ENCODE measurements at places on chromosomes 11 and 22. TPM values are rescaled to one million over a fixed set of nuclear protein-coding genes. Genes with fewer than 3 reads are reported as not detected.

Gene TRIM6
- total RNA-seq, result 0.25 TPM

DNA sequence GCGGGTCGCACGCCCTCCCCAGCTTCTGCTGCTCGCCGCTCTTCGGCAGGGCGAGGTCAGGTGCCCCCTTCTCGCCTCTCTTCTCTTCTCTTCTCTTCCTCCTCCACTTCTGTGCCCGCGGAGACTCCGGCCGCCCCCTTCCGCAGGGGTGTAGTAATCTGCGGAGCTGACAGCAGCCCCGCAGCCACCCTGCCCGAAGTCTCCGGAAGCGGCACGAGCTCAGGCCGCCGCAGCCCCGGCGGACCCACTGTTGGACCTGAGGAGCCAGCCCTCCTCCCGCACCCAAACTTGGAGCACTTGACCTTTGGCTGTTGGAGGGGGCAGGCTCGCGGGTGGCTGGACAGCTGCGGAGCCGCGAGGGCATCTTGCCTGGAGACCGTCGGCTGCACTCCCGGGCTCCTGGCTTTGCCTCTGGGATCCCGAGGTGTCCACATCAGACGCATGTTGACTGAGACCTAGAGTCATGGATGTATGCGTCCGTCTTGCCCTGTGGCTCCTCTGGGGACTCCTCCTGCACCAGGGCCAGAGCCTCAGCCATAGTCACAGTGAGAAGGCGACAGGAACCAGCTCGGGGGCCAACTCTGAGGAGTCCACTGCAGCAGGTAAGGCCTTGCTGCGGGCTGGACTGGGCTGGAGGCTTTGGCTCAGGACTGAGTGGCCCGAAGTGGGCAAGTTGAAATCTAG is 486 bp downstream of the STIM1 start:
- peak; percentile 84 for DNase-seq

DNA sequence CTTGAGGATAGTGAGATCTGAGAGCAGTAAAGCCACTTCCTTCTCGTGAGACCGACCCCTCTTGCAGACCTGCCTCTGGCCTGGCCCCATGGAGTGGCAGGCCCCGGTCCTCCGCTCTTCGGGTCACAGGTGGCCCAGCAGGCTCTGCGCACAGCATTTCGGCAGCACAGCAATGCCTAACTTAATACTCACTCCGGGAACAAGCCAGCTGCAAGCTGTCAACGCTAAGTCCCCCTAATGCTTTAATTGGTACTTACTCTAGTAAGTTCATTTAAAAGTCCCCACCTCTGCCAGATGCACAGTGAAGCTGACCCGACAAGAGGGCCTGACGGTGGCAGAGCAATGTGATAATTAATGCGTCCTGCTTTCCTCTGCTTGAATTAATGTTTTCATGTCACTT is 349.3 kb upstream of the B3GAT1 start:
- no peak for DNase-seq

DNA sequence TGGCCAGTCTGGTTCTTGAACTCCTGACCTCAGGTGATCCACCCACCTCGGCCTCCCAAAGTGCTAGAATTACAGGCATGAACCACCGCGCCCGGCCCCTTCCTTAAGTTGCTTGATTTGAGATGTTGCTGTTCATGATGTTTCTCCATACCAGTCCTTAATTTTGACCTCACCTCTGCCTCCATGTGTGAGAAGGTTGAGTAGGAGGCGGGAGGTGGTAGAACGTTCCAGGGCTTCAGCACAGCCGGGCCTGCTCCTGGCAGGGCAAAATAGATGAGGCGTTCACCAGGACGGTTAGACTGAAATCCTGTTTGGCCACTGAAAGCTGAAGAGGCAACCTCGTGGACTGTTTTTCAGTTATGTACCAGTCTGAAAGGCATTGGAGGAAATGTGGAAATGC is 48.3 kb upstream of the SYT13 start:
- DNase-seq, result no peak

Gene CDC42BPG
- 1.2 TPM for total RNA-seq

Gene ACR
- 0.83 TPM for total RNA-seq

DNA sequence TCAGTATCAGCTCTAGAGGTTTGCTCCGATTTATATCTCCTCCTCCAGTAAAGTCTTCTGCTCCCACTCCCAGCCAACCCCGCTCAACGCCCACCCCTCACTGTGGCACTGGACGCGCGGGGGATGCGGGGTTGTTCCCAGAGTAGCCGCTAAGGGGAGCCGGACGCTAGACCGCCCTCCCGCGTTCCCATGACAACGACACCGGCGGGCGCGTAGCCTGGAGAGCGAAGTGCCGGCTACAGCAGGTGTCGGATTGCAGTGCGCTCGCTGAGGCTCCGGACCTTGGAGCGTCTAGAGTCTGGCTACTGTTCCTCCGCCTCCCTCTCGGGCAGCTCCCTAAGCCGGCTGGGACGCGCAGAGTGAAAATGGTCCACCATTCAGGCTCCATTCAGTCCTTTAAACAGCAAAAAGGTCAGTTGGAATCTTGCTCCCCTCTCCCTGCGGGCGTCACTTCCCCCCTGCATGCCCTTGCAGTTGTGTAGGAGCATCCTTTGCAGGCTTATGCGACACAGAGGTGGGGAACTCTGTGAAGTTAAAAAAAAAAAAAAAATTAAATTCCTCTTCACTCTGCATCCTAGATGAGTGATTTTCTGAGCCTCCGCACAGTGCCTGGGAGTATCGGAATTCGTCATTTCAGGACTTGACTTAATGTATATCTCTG is at the start of gene ANO3:
TSS of gene ANO3 (plus strand) at position 220 of the 661 bp plus-strand sequence. CDS start at position 366, 146 bp downstream.
- peak; percentile 55 for DNase-seq

Gene SLC29A2
- total RNA-seq, result 0.48 TPM

DNA sequence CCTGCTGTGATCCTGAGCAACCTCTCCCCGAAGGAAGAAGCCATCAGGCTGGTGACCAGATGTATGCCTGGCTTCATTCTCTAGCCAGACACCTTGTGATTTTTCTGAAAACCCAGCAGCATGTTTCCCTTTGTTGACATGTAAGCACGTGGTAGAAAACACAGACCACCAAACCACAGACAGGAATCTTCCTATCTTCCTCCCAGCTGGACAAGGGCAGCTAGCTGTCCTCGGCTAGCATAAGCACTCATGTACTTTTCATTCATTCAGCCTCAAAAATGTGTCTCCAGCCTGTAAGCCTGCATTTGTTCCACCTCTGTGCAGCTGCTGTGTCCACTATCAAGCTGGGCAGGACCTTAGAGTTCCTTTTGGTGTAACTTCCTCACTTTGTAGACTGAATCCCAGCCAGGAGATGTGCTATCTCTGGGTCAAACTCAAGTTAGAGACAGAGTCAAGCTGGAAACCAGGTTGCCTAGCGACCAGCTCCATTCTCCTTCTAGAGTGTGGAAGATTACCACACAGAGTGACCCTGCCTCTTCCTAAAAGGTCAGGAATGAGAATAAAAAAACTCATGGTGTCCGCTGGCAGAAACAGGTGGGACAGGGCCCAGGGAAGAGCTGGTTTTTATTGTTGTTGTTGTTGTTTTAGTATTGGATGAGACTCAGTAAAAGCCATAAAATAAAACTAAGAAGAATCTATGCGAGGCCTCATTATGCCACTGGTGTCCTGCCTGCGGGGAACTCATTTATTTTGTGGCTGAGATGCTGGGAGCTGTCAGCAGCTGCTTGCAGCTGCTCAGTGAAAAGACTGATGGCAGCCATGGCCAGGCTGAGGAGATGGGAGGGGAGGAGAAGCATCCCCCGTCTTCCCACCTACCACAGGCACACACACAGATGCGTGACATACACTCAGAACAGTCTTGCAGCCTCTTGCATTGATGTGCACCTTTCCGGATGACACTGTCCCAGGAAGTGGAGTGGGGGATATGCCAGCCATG is 7.4 kb upstream of the CLMP start:
- DNase-seq, result no peak

GRCh38 chr22:38879961-38880360 is 7.9 kb upstream of the CBX6 start:
- no peak for DNase-seq

- DNase-seq, result peak; percentile 41
Measured at GRCh38 chr22:27980424-27981148, 61.5 kb upstream of the PITPNB start.

GRCh38 chr22:20199906-20200305 is 49.1 kb upstream of the CCDC188 start:
- no peak for DNase-seq

DNA sequence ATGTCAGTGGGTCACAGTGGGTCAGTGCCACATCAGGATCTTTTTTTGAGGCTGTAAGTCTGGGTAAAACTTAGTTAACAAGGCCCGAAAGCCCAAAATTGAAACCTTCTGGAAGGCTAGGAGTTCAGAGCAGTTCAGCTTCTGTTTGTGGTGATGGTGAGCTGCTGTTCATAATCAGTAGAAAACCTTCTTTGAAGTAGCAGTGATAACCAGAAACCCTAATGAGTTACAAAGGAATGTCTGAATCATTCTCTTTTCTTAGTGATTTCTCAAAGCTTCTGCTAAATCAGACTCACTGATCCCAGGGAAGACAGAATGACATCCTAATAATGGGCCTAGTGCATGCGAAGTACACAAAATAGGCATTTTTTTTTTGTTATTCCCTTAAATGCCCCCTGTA is 124.7 kb downstream of the PARVA start:
- no peak for DNase-seq

GRCh38 chr11:118908901-118909618 is 16.7 kb downstream of the BCL9L start:
- DNase-seq, result no peak

DNA sequence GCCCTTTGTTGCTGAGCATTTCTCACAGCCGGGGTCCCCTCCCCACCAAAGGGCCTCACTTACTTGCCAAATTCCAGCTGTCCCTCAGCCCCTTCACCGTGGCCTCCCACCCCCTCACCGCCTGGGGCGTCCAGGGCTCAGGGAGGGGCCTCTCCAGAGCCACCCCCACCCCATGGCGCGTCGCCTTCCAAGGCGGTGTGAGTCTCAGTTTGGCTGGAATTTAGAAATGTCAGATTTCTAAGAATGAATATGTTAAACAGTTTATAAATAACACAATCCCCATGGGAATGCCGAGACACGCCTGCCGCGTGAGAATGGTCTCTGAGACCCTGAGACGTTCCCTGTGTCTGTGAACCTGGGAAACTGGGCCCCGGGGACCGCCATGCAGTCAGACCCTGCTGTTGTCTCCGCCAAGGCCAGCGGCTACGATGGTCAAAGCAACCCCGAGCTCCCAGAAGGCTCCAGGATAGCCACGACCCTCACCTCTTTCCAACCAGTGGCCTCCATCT is 28.9 kb downstream of the CELSR1 start:
- DNase-seq, result no peak

- DNase-seq, result peak; percentile 41
Measured at GRCh38 chr11:74672956-74673692, 58.1 kb downstream of the CHRDL2 start.

GRCh38 chr11:6387811-6388599 is 2.3 kb upstream of the SMPD1 start:
- DNase-seq, result peak; percentile 77

- peak; percentile 61 for DNase-seq
Measured at GRCh38 chr11:61293867-61294716, 1.0 kb downstream of the VWCE start.

GRCh38 chr22:49704345-49705215 is 123.1 kb downstream of the BRD1 start:
- DNase-seq, result no peak

Gene DCUN1D5
- total RNA-seq, result 7.3 TPM

GRCh38 chr11:79697905-79698304 is 257.1 kb upstream of the TENM4 start:
- DNase-seq, result no peak

GRCh38 chr11:11798586-11799438 is 43.0 kb upstream of the USP47 start:
- peak; percentile 85 for DNase-seq

- no peak for DNase-seq
Measured at GRCh38 chr11:8932564-8933180, at the start of gene C11orf16. Gene C11orf16 (minus strand): TSS chr11:8932947. CDS start chr11:8932308, 639 bp downstream.

DNA sequence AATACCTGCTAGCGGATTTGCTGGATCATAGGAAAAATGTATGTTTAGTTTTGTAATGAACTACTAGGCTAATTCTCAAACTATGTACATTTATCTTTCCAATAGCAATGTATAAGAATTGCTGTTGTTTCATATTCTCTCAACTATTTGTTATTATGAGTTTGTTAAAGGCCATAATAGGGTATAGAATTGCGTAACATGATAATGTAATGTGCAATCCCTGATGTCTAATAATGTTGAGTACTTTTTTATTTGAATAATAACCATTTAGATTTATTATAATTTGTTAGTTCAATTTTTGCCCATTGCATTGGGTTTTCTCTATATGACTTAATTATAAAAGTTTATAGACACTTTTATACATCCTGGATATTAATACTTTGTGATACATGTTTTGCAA is 801.6 kb downstream of the LUZP2 start:
- no peak for DNase-seq

GRCh38 chr11:76397383-76397782 is 16.3 kb downstream of the GVQW3 start:
- DNase-seq, result no peak

DNA sequence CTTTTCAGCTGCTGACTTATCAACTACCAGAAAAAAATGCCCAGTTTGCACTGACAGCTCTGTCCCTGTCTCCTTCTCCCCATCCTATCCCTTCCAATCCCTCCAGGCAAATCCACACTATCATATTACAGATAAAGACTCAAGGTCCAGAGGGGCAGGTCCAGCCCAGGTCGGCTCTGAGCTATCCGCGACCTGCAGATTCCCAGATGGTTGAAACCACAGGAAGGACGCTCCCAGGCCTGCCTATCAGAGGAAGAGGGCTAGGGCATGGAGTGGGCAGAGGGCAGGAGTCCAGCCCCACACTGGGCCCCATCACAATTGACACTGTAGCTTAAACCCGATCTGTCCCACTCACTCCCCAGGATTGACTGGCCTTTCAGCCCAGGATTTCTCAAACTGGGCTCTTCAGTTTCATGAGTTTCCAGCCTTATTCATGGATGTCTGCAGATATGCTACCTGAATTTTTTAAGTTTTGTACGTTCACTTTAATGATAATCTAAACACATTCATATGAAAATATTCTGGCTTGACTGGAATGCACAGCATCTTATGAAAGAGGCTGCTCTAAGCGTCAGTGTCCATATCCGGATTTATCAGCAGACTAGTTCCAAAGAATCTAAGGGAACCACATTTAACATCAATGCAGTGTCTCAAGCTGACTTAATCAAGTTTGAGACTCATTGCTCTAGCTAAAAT is 16.4 kb upstream of the FCHSD2 start:
- DNase-seq, result no peak

- DNase-seq, result no peak
Measured at GRCh38 chr22:26471522-26471921, 12.1 kb downstream of the HPS4 start.

DNA sequence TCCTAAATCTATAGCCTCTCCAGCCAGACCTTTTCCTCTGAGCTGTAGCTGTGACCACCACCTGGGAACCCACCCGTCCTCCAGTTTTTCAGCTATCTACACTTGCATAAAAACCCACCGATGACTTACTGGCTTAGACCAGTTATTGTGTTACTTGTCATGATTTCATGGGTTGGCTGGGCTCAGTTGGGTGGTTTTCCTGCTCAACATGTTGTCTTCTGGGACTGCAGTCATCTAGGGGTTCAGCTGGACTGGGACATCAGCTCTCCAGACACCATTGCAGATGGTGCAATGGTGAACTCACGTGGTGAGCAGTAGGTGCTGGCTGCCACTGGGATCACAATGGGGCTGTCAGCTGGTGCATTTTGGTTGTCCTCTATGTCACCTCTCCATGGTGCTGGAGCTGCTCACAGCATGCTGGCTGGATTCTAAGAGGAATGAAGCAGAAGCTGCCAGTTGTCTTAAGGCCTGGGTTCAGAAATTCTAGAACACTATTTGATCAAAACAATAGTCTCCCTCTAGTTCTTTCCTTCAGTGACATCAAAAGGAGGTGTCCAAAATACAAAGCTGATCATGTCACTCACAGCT is 1.3 kb upstream of the SYT13 start:
- DNase-seq, result no peak
